Aorta (tissue), 5 donors: ENCODE measurements at places on chromosomes 4 and X. TPM values are rescaled to one million over a fixed set of nuclear protein-coding genes. Genes with fewer than 3 reads are reported as not detected.

DNA sequence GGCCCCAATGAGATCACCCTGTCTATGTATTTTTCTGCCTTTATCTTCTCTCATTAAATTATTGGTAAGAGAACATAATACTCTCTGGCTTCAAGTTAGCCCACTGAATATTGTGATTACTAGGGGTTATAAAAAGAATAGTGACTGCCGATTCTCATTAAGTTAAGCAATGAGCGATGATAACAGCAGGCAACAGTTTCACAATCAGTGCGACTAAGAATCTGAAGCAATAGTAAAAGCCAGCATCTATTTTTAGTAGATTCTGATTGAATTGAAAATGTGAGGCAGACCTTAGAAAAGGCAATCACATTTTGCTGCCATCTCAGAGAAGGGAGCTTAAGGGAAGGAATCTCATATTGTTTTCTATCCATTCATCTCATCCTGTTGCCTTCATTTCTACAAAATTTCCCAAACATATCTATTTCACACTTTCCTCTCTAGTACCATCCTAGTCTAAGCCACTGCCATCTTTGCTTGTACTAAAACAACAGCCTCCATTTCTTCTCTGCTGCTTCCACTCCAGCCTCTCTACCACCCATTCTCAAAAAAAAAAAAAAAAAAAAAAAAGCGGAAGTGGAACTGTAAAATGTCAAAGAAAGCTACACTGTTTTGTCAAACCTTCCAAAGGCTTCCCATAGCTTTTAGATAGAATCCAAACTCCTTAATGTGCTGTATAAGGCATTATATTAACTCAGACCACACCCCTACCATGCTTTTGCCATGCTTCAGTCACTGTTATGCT lies 17.4 kb downstream of the GABRA4 start:
- no peaks in the 10 kb centered on the region for H3K27me3 ChIP-seq
- no peaks in the 10 kb centered on the region for H3K4me1 ChIP-seq
- no peaks in the 10 kb centered on the region for H3K36me3 ChIP-seq
- H3K27ac ChIP-seq, result no peak overlapping the region
- DNase-seq, result no peak
- H3K4me3 ChIP-seq, result no peak overlapping the region

DNA sequence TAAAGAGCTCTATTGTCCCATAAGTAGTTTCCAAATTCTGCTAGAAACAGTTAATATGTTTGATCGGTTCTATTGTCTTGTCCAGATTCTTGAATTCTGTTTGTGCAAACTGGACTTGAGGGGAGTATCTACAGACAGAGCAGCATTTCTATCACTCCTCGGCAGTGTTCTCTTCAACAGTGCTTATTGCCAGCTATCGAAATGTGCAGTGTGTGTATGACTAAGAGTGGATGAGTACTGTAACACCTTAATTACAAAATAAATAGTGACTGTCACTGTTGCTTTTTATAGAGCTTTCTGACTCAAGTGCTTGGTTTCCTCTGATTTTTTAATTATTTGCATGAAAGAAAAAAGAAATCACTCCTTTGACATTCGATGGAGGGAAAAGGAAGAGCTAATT lies 274.6 kb downstream of the RPA4 start:
- no peak overlapping the region for H3K27ac ChIP-seq
- no peaks in the 10 kb centered on the region for H3K36me3 ChIP-seq
- H3K4me1 ChIP-seq, result no peaks in the 10 kb centered on the region
- H3K4me3 ChIP-seq, result no peak overlapping the region

DNA sequence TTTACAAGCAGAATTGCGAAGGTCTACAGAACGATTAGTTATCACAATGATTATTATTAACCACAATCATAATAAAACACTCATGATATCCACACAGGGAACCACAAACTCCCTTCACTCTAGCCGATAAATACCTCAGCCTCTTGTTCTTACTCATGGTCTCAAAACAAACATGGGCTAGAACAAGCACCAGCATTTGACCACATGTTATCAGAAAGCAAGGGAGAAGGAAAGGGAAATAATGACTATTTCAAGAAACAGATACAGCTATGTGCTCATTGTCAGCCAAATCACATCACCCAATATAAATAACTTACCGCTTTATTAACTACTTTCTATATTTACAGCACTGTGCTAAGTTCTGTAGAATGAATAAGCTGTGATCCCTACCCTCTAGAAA lies 663.2 kb upstream of the HTR2C start:
- DNase-seq, result no peak
- H3K27ac ChIP-seq, result no peak overlapping the region
- H3K4me3 ChIP-seq, result no peak overlapping the region
- no peaks in the 10 kb centered on the region for H3K27me3 ChIP-seq

DNA sequence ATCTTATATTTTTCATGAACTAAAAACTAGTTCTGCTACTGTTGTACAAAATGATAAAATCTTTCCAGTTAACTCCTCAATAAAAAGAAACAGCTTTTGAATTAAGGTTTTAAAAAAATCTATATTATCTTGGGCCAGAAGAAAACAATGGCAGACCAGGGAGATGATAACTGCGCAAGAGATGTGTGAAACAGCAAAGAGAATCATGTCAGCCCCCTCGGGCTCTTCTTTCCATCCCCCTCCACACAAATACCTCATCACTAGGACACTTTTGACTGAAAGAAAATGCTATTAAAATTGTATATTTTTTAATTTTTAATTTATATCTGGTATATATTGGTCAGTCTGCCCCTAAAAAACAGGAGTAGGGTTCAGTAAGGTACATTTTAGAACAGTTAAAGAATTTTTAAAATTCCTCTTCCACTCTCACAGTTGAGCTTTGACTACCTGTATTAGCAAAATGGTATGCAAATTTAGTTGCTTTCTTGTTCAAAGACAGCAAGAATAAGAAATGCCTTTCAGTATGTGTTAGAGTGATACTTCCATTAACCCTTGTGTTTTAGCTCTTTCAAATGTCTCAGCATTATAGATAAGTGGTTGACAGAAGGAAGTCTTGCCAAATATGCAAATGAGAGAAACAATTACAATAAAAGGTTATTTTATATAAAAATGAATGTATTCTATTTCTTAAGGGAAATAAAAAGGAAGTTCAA lies 36.4 kb upstream of the LCORL start:
- H3K36me3 ChIP-seq, result no peaks in the 10 kb centered on the region
- no peak overlapping the region for H3K27ac ChIP-seq
- no peak for DNase-seq

UGT2B15 gene
- not detected for total RNA-seq

GAB3 gene
- total RNA-seq, result 12.8 TPM

SPANXA1 gene
- not detected for total RNA-seq

SNCA gene
- 11.2 TPM for total RNA-seq
